Stimulated activated CD8-positive, alpha-beta memory T cell treated with anti-CD3 and anti-CD28 coated beads, Interleukin-2, amount 100 ng/mL, for 1 hour (primary cell): ENCODE measurements at places on chromosomes 11 and 22.

DNA sequence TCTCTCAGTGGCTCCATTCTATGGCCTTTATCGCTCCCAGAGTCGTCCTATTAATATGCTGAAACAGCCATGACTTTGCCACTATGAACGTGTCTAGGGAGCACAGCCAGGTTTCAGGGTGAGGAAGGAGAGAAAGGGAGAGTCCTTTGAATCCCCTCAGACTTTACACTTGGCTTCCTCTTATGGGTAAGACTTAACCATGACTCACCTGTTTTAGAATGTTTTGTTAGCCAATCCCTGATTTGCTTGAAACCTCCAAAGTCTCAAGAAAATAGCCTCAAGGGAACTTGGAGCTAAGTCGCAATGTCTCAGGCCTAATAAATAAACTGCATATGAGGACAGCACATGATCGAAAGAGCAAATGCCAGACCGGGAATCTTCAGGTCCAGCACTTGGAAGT lies 131.2 kb upstream of the RCN1 start:
- DNase-seq: no peak

DNA sequence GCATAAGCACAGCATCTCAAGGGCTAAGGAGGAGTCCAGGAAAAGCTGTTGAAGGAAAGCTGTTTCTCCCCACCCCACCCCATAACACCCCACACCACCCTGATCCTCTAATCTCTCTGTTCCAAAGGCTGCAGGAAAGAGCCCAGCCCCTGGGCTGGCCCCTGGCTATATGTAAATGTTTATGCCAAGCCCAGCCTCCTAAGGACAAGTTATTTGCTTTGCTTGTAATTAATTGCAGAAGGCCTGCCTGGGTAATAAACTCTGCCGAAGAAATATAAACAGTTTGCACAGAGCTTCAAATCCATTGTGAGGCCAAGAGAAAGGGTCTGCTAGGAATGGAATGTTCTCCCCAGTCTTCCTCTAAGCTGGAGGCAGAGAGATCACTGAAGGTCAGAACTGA lies 21.2 kb downstream of the ARRB1 start:
- DNase-seq: no peak

DNA sequence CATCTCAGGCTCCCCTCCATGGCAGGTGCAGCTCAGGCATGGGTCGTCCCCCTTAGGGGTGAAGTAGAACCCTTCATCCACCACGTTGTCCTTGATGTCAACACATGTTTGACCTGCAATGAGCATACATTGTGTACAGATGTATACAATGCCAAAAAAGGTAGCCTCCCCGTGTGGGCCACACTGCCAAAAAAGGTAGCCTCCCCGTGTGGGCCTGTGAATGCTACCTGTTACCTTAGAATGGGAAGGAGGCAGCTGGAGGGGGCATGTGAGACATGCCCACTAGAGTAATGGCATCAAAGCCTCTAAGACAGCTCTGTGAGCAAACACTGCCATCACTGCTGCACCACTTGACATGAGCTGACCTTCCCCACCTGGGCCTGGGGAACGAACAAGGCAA lies 73.7 kb downstream of the DGCR2 start:
- DNase-seq: no peak

GRCh38 chr22:23709107-23709506 lies 18.3 kb downstream of the RGL4 start:
- DNase-seq: no peak

DNA sequence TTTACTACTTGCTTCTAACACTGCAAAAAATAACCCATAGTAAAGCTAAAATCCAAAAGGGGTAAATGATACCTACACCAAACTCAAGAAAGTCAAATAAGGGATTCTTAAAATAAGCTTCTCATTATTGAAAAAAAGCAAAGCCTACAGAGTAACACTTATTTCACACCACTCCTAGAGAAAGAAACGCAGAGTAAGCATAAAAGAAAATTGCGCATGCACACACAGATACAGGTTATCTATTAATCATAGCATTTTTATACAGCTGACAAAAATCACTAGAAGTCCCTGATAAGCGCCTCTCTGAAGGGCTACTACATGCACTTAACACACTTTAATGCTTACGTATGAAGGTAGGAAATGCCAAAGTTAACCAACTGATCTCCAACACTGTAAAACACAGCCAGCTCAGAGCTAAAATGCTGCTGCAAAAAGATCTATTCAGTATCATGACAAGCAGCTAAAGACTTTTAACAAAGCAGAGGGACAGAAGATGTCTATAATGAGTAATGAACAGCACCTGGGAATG lies 14.0 kb downstream of the RBFOX2 start:
- DNase-seq: no peak

- peak; percentile 24 for DNase-seq
Observed at GRCh38 chr11:68271023-68271780, 571 bp downstream of the C11orf24 start.

DNA sequence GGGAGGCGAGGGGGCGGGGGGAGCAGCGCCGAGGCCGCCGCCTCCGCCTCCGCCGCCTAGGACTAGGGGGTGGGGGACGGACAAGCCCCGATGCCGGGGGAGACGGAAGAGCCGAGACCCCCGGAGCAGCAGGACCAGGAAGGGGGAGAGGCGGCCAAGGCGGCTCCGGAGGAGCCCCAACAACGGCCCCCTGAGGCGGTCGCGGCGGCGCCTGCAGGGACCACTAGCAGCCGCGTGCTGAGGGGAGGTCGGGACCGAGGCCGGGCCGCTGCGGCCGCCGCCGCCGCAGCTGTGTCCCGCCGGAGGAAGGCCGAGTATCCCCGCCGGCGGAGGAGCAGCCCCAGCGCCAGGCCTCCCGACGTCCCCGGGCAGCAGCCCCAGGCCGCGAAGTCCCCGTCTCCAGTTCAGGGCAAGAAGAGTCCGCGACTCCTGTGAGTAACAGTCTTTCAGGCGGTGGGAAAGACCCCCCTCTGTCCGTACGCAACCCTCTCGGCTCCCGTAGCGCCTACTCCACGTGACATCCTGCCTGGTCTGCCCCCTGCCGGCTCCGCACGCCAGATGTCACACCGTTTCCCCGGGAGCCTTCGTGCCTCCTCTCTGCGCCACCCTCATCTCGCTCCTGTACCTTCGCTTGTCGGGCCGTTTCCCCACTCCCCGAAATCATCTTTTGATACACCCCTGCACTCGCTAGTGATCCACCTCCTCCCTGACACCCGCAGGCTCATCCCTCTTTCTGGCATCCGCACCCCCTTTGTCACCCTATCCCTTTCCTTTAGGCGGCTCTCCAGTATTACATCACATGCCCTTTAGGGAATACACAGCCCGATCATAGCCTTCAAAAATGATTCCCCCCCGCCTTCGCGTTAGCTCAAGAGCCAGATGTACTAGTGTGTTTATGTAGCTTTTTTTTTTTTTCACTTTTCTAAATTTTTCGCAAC lies 598 bp downstream of the ZFP91 start:
- DNase-seq: peak; percentile 83

DNA sequence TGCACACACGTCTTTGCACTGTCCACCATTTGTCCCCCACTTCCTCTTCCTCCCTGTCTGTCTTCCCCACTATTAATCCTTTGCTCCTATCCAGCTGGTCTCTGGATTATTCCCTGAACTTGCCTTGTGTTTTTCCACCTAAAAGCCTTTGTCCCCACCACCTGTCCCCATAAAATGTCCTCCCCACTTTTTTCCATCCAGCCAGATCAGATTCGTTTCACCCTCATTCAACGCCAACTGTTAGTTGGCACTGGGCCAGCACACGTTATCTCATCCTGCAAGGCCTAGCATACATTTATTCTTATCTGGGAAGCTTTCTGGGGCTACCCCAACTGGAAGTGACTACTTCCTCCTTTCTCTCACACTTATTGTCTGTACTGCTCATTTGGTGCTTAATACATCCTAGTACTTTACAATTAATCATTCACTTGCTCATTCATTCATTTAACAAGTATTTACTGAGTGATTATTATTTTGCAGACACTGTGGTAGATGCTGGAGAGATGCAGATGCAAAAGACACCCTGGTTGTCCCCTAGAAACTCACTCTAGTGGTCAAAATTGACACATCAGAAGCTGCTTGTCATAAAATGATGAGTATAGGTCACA lies 96.2 kb downstream of the RASSF10 start:
- no peak for DNase-seq

DNA sequence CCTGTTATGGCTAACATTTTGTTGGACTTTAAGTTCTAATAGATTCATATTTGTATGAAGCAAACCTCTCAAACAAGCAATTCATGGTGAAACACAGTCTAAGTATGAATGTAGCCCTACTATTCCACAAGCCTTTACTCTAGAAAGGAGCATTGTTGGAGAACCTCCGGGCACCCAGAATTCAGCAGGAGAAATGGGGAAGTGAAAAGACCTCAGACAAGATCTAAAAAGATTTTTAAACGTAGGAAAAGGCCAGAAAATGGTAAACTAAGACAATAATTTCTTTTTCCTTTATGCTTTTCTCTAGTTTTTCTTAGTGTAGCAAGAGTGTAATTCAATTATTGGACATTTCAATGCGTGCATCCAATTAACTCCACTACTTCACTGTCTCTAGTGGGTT lies 426.4 kb downstream of the INSC start:
- DNase-seq: no peak

GRCh38 chr11:5004424-5005274 lies 10.0 kb downstream of the OR51L1 start:
- no peak for DNase-seq

GRCh38 chr11:118528511-118528910 lies 1.2 kb downstream of the TTC36 start:
- DNase-seq: no peak

- no peak for DNase-seq
Observed at GRCh38 chr11:316891-317301, 3.1 kb downstream of the IFITM1 start.

DNA sequence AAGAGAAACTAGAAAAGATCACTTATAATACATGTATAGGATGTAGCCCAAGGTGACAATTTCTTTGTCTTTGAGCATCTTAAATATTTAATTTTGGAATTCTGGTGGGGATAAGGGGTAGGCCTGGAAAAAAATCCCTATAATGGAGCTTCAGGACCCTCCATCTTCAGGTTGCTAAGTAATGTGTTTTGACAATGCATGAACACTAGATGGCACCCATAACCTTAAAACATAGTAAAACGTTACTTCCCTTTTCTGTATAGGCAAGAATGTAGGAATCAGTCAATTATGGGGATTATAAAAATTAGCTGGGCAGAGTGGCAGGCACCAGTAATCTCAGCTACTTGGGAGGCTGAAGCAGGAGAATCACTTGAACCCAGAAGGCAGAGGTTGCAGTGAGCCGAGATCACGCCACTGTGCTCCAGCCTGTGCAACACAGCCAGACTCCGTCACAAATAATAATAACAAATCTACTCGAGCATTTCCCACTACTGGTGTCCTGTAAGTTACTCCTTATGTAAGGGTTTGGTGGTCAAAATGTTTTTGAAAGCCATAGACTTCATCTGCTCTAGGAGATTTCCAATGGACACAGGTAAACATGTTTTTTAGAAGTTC lies 541.9 kb upstream of the CCDC90B start:
- no peak for DNase-seq

GRCh38 chr22:42635531-42635930 lies 4.9 kb downstream of the ATP5MGL start:
- no peak for DNase-seq

DNA sequence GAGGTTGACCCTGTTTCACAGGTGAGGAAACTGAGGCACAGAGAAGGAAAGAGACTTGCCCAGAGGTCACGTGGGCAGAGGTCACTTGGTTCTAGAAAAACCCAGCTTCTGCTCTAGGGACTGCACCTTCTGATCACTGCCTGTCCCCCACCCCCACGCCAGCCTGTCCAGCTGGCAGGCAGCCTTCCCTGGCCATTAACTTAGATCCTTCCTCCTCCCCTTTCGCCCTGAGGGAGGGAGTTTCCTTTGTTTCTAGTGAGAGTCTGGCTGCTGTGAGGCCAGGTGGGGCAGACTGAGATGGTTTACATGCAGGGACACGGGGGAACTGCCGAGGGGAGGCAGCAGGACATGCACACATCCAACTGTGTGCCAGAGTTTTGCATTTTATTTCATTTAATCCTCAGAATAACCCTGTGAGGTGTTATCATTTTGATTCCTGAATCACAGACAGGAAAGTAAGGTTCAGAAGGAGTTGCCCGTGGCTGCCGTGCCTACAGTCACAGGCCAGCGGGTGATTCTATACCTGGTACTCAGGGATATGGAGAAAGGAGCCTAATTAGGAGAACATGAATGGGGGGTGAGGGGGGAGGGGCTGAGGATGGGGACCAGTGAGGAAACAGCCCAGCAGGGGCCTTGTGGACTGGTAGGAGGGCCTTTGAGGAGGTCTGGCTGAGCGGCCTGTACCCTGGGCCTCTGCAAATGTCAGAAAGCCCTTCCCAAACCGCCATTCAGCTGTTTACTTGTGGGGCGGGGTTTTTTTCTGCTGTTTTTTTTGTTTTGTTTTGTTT lies 3.4 kb downstream of the FAM83F start:
- no peak for DNase-seq

GRCh38 chr22:49678137-49678841 lies 149.4 kb downstream of the BRD1 start:
- DNase-seq: no peak
